ENCODE measurements at places on chromosomes 3 and 15.

- DNase-seq, result no peak
Observed at GRCh38 chr15:63722204-63722808, 111.4 kb downstream of the HERC1 start.

GRCh38 chr3:42263354-42264346 lies 2.3 kb downstream of the CCK start:
- no peak for DNase-seq

GRCh38 chr15:38894243-38894948 lies 329.8 kb upstream of the RASGRP1 start:
- no peak for DNase-seq

DNA sequence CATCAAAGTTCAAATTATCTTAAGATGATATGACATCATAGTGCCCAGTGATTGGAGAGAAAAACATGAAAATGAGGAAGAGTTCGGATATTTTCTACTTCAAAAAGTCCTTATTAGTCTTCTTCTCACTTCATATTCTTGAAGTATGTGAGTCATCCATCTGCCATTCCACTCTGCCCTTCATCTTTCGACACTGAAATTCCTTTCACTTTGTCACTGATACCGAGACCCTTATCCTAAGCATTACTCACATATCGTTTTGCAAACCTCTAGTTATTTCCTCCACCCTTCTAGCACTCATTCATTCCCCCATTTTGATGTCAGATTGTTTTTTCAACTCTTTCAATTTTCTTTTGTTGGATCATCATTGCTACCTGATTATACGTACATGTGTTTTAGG lies 4.0 kb downstream of the OR5H14 start:
- no peak for DNase-seq

- no peak for DNase-seq
Observed at GRCh38 chr3:23052620-23053019, 150.5 kb upstream of the UBE2E2 start.

GRCh38 chr3:4738737-4739274 lies 240.4 kb upstream of the BHLHE40 start:
- DNase-seq, result peak; percentile 32
